ENCODE measurements at places on chromosomes 3 and 15.
A peak's percentile ranks its signal among the peaks of the same experiment; 100 is the strongest.

DNA sequence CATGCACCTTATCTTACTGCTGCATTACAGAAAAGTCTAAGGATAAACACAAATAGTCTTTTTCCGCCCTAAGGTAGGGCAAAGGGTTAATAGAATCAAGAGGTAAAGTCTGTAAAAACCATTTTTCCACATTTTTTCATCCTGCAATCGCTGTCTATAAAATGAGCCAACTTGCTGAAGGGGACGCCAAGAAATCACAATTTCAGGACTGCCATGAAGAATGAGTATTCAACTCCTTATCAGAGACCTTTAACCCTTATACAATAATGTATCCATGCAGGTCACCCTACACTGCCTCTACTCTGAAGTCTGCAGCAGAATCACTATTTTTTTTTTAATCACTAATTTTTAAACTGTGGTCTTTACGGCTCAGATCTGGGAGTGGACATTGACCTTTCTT is 1.1 kb upstream of the DNAJC13 start:
- no peak for DNase-seq

DNA sequence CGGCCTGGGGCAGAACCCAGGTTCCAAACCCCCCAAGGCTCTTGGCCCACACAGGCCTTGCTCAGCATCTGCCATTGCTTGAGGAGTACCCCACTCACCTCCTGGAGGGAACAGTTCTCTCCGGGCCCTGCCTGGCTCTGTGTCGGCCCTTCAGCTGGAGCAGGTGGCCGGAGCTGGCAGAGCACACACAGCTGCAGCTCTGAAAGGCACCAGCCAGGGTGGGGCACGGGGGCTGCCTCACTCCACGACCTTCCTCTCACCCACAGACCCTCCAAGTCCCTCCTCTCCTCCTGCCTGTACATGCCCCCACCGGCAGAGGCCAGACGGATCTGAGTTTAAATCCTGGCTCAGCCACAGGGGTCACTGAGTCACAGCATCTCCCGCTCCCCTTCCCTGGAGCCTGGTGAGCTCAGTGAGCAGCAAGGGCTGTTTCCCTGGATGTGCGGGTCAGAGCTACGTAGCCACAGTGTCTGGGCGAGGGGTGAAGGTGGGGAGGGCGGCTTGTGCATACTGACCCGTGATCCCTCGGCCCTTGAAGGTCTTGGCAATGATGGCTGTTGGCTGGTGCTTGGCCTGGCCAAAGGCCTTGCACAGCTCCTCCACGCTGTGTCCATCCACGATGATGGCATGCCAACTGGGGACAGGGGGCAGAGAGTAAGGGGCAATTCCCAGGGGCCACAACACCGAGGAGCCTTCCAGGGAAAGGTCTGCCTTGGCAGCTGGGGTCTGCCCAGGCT is 23.0 kb downstream of the TKT start:
- DNase-seq = no peak

DNA sequence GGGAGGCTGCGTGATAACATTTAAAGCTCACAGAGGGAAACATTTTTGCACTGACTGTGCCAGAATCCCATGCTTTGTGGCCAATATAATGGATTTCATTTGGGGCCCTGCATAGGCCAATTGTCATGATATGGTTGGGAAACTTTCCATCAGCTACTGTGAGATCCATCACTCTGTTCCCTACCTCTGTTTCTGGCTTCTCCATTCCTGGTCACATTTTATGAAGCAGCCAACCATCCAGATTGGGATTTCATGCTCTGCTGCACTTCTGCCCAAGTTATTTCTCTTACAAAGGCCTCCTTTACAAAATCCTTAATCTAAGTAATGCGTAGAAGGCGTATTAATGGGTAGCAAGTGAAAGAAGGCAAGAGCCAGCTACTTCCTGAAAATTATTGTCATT is 221.1 kb downstream of the LRTM1 start:
- peak; percentile 60 for DNase-seq

DNA sequence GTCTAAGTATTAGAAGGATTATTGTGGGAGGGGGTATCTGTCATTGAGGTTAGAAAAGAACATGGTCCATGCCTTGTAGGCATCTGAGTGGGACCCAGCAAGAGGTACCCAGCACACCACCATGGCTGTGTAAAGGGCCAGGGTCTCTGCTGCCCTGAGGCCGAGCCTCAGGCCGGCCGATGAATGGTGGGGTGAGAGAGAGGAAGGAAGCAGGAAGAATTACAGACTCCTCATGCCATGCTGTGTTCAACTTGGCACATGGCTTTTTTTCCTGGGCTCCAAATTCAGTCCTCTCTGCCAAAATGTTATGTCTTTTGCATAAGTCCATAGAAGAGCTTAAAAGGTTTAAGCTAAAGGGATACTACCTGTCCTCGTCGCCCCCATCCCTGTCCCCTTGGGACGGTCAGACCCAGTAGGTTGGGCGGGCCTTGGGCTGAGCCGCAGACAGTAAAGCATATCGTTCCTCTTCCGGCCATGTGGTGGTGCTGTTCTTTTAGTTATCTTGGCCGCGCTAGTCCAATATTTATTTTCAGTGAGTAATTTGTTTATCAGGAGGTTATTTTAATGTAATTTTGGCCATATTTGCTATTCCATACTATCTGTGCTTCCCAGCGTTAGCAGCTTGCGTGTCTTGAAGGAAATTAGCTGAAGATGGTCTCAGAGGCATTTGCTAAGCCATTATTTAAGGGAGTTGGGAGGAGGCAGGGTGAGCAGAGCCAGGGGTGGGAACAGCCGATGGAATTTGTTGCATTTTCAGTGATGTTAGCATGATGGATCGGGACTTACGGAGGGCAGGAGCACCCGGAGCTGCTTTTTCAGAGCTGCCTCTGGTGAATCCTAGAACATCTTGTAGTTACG is 152.4 kb downstream of the AGBL1 start:
- DNase-seq = peak; percentile 0

GRCh38 chr3:179083977-179084376 is 12.4 kb upstream of the ZMAT3 start:
- no peak for DNase-seq

DNA sequence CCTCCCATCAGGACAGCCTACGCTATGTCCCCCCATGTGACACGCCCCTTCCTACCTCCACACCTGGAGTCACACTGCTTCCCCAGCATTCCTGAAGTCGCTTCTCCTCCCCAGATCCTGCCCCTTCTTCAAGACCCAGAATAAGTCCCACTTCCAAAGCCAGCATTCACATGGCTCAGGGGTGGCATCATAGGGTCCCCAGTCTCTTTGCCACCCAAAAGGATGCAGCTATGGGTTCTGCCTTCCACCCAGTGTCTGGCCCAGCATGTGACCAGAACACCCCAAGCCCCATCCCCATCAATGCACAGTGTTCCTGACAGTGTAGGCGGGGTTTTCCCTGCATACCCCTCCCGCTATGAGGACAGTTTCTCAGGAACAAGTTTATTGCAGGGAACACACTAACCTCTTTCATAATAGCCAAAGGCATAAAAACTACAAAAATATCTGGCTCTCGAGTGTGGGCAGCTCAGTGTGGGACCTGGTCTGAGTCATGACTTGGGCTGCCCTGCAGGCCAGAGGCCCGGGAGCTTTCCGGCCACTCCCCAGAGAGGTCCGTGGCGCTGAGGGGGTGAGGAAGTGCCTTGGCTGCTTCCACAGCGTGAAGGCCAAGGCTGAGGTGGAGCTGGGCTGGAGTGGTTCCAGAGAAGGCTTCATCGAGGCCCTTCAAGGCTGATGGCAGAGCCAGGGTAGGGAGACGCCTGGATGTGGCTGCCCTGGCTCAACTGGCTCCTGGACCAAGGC is 5.8 kb downstream of the ISLR start:
- DNase-seq = peak; percentile 77

DNA sequence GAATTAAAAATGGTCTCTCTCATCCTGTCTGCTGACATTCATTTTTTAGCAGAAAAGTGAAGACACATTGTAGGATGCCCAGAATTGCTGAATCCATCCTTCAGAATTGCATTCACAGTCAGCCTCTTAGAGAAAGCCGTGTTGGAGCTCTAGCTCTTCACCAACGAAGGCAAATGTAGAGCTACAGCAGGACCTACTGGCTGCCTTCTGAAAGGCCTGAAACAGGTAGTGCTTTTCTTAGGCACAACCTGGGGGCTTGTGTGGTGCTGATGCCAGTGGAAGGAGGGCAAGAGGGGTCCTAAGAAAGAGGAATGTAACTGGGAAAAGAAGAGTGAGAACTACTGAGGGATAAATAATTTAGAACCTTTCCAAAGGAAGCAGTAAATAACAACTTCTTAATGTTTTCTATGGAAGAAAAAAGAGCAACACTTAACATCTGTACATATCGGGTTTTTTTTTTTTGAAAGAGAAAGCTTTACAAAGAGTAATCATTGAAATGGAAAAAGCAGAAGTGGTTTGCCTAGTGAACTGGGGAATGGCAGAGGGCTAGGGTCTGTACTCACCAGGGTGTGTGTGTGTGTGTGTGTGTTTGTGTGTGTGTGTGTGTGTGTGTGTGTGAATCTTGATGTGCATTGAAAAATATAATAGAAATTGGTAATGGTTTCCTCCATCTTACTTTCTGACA is 297.8 kb downstream of the SATB1 start:
- no peak for DNase-seq

DNA sequence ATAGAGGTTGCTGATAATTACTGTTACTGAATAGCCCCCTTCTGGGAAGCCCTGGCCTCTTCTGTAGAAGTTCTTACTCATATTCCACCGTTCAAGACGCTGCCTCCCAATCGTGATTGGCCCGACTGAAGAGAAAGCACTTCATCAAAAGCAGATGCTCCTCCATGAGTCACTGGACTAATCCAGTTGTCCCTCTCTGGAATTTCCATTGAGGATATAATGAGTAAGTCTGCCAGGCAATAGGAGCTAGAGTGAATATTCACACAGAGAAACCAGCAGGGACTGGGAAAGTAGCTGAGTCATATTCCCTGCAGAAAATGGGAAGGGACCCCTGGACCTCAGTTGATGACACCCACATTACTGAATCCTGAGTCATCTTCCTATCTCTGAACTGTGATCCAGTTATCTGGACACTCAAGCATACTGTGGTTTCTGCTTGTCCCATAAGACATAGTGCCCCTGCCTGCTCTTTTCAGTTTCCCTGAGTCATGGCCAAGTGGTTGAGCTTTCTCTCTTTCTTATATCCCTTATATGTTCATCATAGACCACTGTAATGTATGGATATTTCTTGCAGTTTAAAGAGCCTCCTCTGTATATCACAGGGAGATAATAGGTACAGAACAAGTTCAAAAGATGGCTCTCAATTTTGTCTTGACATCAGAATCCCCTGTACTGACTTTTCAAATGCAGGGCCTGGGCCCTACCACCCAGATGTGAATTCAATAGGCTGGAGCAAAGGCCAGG is 151.2 kb upstream of the CDIN1 start:
- DNase-seq = peak; percentile 50

- DNase-seq = no peak
Observed at GRCh38 chr3:95655363-95655986, 1158.9 kb upstream of the EPHA6 start.

GRCh38 chr15:53404930-53405493 is 354.5 kb downstream of the WDR72 start:
- no peak for DNase-seq

GRCh38 chr3:163601426-163601825 is 1476.9 kb downstream of the SI start:
- no peak for DNase-seq

DNA sequence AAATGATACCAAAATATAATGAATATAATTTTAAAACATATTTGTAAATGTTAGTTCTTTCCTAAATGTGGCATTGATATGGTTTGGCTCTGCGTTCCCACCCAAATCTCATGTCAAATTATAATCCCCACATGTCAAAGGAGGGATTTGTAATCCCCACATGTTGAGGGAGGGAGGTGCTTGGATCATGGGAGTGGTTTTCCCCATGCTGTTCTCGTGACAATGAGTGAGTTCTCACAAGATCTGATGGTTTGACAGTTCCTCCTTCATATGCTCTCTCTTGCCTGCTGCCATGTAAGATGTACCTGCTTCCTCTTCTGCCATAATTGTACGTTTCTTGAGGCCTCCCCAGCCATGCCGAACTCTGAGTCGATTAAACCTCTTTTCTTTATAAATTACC is 12.0 kb downstream of the CGGBP1 start:
- DNase-seq = no peak

- no peak for DNase-seq
Observed at GRCh38 chr3:55860049-55860721, 373.1 kb upstream of the WNT5A start.

DNA sequence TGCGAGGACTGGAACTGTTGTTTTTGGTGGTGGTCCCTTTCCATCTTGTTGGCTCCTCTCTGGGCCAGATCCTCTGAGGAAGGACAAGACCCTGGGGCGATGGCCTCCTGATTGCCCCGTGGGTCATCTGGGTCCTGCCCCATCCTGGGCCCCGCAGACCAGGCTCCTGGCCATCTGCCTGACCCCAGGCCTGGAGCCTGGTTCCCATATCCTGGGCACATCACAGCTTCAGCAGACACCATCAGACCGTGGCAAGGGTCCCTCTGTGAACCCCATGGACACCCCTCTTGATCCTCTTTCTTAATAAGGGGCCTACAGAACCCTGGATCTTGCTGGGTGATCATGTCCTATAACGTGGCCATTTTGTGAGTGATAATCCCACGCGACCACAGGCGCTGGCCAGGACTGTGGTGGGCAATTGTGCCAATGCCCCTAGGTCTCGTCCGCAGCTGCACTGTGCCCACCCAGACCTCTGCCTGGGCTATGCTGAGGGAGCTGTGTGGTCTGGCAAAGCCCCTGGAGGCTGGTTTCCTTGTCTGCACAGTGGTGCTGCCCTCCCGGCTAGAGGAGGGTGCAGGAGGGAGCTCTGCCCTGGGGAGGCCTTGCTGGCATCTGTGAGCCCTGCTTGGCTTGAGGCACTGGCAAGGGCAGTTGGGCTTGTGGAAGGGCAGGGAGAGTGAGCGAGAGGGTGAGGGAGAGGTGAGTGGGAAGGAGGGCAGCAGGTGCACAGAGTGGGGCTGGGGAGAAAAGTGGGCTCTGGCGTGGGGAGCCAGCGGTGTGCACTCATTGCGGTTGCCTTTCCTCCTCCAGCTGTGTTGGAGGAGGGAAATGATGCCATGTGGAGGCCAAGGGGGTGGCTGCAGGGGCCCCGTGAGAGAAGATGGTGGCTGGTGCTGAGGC is 53.1 kb upstream of the PRR23E start:
- no peak for DNase-seq

GRCh38 chr3:156689608-156690007 is 15.2 kb downstream of the TIPARP start:
- no peak for DNase-seq

DNA sequence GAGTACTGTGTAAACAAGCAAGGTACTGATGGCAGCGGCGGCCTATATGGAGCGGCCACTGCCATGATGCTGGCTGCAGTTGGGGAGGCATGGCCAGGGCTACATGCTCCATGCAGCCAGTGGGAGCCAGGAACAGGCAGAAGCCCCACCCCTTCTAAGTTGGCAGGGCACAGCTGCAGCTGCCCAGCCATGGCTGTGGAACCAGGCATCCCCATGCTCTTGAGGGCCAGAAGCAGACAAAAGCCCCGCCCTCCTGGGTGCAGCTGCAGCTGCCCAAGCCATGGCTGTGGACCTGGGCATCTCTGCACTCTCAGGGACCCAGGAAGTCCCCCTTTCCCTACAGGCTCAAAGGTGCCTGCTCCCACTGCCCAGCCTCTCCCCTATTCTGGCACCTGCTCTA is 150.9 kb downstream of the FMN1 start:
- no peak for DNase-seq

DNA sequence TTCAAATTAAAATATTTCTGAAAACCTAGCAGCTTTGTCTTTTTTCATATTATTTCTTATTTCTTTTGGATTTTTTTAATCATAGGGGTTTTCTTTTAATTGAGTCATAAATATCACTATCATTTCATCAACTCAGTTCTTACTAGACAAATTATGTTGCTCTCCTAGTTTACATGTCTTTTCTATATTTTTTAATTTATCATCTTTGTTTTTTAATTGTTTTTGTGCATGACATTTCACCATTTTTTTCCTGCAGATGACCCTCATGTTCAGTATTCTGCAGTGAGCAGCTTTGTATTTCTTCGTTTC is 89.9 kb downstream of the RASA2 start:
- DNase-seq = no peak

All from NCI-H446 (cell line).